Fibroblast of upper back skin (primary cell): ENCODE measurements at places on chromosomes 2 and 18.

- DNase-seq: no peak
These were observed 19.7 kb downstream of the SH3BP4 start for GRCh38 chr2:234971496-234971895.

DNA sequence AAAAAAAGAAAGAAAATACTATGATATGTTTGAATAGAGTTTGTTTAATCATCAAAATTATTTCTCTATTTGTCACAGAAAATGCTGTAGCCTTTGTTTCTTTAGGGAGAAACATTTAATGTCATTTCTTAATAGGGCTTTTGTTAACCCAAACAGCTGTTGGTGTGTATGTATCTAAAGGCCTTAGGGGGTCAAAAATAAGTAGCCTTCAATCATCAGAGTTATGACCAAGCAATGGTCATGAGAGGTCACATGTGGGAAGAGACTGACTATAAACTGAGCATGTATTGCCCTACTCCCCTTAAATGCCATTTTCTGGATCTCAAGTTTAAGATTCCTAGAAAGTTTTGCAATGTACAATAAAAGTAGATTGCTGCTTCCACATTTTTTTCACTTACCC lies 22.7 kb downstream of the HNMT start:
- DNase-seq: no peak

- DNase-seq: no peak
These were observed 70.3 kb downstream of the CERKL start for GRCh38 chr2:181586569-181587081.

- peak; percentile 38 for DNase-seq
These were observed 132.1 kb upstream of the DNMT3A start for GRCh38 chr2:25473758-25474340.

DNA sequence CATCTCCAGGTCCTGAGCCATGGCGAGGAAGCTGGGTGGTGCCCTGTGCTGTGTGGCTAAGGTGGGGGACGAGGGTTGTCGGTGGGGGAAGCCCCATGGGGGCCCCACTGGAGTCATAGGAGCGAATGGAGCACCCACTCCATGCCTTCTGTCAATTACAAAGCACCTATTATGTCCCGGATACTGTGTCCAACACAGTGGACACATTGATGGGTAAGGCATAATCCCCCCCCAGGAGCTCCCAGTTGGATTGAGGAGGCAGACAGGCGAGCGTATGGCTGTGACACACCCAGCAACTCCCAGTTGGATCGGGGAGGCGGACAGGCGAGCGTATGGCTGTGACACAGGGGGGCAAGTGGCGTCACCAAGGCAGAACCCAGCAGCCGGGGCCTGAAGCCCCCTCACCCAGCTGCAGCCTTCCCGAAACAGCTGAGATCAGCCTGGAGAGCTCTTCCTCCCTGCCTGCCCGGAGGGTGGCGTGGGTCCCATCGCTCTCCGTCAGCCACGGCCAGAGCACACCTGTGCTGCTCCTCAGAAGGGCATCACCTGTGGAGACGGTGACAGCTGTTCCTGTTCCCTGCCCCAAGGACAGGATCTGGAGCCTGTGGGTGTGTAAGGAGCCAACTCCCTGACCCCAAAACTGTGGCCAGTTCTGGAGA lies 69.6 kb downstream of the HPCAL1 start:
- DNase-seq: no peak

DNA sequence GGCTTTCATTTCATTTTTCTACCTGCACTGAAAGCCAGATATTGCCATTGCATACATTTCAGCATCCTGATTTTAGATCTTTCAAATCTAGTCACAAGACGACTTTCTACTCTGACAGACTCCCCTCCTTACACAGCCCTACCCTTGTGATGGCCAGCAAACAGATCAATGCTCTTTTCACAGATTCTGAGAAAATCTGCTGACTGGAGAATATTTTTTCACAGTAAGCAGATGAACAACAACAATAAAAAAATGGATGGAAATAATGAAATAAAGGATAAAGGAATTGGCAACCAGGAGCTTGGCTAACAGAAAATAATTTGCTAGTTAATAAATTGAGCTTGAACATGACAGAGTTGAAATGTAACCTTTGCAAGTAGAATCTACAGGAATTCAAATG lies 527.2 kb downstream of the IRS1 start:
- no peak for DNase-seq

- no peak for DNase-seq
These were observed 228.9 kb downstream of the NEDD4L start for GRCh38 chr18:58272779-58273435.
